AG09319 (cell line): ENCODE measurements at places on chromosomes 7 and 10.
A peak's percentile ranks its signal among the peaks of the same experiment; 100 is the strongest.

DNA sequence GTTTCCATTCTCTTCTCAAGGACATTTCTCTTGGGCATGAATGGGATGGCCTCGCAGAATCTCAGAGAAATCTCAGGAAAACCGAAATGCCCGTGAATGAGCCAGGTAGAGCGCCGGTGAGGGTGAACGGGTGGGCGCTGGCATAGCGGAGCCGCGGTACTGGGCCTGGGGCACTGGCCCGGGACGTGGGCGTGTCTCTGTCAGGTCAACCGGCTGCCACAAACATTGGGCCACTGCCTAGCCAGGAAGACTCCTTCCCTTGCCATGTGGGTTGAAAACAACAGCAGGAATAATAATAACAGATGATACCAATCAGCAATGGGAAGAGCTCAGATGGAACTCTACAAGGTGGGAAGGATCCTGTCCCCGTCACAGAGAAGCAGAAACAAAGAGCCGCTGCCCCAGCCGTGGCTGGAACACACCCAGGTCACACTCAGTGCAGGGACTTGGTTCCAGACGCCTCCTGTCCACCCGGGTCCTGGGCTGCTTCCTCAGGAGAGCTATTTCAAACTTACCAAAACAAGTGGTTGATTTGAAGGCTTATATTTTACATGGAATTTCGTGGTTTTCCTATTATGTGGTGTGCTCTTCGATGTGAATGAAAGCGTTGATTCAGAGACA is 51.1 kb upstream of the EBF3 start:
- no peak for DNase-seq

DNA sequence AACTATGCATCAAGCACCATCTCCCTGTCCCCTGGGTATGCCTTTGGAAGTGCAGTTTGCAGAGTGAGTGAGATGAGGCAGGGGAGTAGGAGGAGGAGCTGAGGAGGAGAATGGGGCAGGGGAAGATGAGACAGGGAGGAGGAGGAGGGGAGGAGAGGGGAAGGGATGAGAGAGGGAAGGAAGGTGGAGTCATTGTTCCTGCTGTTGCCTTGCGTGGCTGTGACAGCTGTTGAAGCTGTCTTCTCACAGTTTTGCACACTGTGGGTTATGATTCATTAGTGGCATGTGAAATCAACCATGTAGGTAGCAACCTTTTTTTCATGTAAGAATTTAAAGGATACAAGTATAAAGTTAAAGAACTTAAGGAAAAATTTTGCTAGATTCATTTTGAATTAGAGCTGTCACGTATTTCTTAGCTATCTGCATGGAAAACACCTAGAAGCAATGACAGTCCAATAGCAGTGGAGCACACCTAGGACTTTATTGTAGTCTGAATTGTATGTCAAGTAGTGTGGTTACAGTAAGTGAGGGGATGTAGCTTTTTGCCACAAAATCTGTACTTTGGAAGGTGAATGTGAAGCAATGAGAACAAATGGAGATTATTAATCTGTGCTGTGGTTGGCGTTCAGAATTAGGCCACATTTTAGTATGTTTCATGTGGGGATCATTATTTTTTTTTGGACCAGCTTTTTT is 21.7 kb downstream of the CCM2 start:
- no peak for DNase-seq

GRCh38 chr7:150979713-150980390 is 1.7 kb upstream of the KCNH2 start:
- DNase-seq = no peak

DNA sequence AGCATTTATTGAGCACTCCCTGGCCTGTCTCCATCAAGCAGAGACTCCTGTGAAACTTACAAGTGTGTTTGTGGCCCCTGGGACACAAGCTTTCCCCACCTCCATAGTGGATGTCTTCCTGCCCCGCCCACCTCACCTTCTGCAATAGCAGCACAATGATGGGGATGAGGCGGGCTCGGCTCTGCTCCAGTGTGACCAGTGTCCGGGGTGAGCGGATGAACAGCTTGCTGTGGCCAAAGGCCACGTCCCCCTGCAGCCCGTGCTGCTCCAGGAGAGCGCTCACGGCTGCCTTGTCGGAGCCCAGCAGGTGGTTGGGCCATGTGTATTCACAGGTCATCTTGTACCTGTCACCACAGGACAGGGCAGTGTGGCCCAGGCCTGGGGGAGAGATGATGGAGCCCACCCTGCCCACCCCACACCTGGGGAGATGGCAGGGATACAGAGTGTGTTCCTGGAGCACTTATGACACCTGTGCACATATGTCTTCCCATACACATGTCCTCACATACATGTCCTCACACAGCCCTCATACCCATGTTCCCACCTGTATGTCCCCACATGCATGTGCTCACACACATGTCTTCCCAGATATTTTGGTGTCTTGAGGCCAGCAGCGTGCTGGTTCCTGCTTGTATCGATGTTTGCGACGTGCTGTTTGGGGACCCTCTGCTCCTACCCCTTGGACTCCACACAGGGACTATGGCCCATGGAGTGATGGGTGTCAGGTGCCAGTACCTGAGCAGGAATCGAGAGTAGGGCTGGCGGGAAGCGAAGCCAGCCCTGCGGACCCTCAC is 12.7 kb downstream of the MYO1G start:
- DNase-seq = no peak

GRCh38 chr7:133750287-133750686 is 376.9 kb upstream of the LRGUK start:
- no peak for DNase-seq

DNA sequence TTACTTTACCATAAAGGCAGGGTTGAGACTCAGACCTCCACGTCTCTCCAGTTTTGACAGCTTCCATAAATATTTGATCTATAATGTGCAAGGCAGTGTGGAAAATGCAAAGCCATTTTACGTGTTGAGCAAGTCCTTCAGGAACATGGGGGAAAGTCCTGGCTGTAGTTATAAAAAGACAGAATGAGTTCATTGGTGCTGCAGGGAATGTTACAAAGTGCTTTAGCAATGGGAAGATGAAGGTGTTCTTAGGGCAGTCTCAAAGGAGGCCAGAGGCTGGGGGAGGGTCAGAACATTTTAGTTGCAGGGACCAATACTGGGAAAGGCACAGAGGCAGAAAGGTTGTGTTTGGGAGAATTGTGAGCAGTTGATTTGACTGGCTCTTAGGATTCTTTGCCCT is 27.9 kb downstream of the CNNM2 start:
- no peak for DNase-seq

DNA sequence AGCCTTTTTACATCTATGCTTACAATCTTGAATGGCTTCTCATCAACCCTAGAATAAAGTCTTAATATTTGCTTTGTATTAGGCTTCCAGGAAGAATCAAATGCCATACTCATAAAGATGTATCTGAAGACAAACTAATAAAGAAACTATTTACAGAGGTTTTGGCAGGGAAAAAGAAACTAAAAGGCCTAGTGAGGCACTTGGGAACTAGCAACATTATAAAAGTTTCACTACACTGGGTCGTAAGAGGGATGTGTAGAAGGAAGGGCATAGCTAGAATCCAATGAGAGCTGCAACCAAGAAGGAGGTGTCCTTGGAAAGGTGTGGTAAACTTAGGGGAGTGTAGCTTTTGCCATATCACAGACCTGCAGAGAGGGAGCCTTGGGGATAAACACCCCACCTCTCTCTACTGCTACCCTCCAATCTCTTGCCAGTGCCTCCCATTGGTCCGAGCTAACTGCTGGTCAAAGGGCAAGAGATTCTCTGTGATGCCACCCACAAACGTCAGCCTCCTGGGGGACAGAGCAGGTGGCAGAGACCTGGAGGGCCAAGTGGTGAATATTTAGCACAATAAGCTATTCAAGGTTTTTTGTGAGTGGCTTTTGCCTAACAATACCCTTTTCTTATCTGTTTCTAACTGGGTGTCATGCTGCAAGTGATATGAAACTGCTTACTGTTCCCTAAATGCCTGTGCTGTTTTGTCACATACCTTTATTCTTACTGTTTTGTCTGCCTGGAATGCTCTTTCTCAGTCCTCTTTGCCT is 60.7 kb downstream of the CPED1 start:
- no peak for DNase-seq

- peak; percentile 58 for DNase-seq
Observed at GRCh38 chr10:77428691-77429395, 208.8 kb downstream of the KCNMA1 start.

- no peak for DNase-seq
Observed at GRCh38 chr10:49081547-49082275, 33.6 kb downstream of the VSTM4 start.

DNA sequence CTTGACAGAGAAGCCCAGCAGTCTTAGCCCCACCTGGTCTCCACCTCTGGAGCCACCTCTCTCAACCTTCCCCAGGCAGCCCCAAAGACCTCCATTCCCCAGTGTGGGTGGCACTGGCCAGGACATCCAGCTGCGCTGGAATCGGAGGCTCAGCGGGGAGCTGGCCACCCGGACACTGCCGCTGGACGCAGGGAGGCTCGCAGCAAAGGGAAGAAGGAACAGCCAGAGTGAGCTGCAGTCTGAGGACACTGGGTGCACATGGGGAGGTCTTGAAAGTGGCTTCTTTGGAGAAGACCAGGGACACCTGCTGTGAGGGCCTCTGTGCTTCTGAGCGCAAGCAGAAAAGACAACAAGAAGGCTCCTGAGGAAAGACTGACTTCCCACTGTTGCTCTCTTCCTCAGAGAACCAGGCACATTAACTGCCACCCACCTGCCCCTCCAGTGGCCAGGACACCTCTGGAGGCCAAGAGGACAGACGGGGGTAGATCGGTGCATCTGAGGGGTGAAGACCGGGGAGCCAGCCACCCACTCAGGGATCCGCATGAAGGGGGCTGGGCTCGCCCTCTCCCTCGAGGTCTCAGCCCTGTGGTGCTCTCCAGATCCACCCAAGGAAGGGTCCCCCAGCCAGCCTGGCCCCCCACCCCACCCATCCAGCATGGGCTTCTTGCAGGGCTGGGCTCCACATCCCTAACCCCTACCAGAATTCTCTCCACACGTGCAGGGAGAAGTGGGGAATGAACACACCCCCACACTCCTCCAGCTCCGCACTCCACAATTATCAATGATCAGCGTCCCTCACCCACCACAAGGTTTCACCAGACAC is 1.8 kb downstream of the CAMK2B start:
- no peak for DNase-seq

GRCh38 chr7:113141803-113142202 is 23.4 kb upstream of the SMIM30 start:
- DNase-seq = no peak

GRCh38 chr7:46173476-46174195 is 252.6 kb upstream of the IGFBP3 start:
- DNase-seq = no peak

DNA sequence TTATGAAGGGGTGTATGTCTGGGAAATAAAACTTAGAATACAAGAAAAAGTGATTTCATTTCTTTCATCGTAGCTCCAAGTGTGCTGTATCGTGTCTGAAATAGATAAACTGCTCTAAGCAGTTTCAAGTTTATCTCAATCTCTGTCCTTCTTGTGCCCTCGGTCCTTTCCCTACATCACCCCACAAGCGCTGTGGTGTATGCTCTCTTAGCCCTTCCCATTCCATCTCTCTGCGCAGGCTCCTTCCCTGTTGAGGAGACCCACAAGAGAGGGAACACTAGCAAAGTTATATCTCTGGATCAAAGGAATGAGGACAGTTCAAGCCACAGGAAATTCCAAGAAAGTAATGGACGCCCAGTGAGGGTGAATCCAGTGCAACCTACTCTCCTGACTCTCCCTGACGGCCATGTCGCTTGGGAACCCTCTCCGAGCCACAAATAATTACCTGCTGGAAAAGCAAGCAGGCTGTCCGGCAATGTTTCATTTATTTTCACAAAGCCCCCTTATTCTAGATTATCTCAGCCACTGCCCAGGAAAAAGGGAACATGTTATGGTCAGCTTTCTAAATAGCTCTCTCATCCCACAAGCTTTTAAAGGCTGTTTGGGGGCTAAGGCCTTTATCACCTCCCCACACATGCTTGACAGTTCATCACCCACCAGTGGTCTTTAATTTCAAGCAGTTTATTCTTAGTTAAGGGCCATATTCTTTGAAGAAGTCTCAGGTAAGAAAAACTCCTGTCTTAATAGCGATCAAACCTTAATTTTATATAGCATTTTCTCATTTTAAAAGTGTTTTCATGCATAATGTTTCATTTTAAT is 34.8 kb downstream of the LRRC4 start:
- no peak for DNase-seq

DNA sequence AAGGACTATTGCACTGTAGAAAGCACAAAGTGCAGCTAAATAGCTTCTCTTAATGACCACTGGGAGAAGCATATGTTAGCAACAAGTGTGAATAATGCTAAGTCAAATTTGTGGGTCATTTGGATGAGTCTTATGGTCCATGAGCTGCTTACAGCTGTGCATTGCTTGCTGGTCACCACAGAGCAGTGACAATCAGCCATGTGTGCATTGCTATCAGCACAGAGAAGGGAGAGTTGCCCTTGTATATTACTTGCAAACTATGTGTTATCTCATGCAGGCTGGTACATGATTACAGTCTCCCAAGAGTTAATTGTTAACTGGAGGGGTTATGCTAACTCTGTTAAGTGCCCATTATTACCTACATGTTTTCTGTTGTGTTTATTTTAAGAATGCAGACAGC is 25.7 kb downstream of the MRPS33 start:
- DNase-seq = no peak
